Spinal cord (tissue), 10 donors: ENCODE measurements at places on chromosomes 2 and 18.

GRCh38 chr2:194559964-194560363 is 1097.1 kb upstream of the SLC39A10 start:
- no peak overlapping the region for H3K27ac ChIP-seq
- no peak overlapping the region for H3K4me3 ChIP-seq
- DNase-seq: no peak
- no peaks in the 10 kb centered on the region for H3K36me3 ChIP-seq
- no peaks in the 10 kb centered on the region for H3K4me1 ChIP-seq
- H3K27me3 ChIP-seq: no peaks in the 10 kb centered on the region

- no peak overlapping the region for H3K27ac ChIP-seq
- no peaks in the 10 kb centered on the region for H3K36me3 ChIP-seq
- H3K4me3 ChIP-seq: no peak overlapping the region
These were observed 80.2 kb upstream of the GCFC2 start for GRCh38 chr2:75790814-75791467.

GRCh38 chr2:10344105-10345066 is 41.7 kb downstream of the HPCAL1 start:
- H3K27ac ChIP-seq: no peak overlapping the region
- DNase-seq: no peak
- H3K4me3 ChIP-seq: no peak overlapping the region
- H3K4me1 ChIP-seq: peaks cover 40% of the 10 kb centered on the region

DNA sequence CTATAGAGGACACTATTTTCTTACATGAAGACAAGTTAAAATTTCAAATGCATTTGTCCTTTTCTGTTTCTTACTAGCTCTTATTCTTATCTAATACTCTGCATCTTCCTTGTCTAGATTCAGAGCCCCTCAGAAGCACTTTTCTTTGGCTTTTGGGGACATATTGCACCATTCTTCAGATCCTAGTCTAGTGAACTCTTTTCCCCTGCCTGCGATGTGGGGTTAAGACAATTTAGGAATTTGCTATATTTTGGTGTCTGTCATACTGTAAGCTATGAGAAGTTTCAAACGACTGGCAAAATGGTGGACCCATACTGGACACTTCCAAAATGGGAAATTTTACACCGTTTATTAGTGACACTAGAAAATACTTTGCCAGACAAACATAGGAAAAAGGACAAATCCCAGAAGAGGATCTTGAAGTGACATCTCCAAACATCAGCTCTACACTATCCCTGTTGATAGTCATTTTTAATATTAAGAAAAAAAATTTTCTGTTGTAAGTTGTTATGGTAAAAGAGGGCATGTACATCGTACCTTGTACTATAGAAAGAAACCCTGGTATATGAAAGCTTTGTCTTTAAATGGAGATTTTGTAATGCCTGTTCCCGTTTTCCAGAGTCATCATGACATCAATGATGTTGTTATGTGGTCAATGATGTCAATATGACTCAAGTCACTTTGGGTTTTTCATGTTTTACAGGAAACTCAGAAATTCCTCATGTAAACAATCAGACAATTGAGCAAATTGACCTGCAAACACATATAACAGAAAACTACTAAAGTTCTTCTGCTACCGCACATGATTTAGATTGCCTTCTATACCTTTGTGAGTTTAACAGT is 4.4 kb upstream of the KYNU start:
- no peak overlapping the region for H3K4me3 ChIP-seq
- no peak overlapping the region for H3K27ac ChIP-seq
- H3K27me3 ChIP-seq: no peaks in the 10 kb centered on the region
- H3K4me1 ChIP-seq: no peaks in the 10 kb centered on the region
- no peaks in the 10 kb centered on the region for H3K36me3 ChIP-seq
- DNase-seq: no peak

DNA sequence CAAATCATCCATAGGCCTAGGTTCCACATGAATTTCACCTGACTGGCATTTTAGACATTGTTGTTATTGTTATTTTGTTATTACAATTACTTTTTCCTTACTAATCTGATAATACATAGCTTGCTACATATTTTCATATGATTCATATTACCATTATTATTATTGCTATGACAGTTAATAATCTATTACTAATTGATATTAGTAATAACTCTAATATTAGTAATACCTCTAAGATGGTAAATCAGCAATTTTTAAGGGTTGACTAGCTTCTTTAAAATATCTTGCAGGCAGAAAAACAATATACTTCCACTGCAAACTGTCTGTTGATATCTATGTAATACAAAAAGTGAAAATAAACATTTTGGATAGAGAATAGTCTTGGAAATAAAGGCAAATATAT is 48.6 kb upstream of the UBE2E3 start:
- no peak for DNase-seq
- H3K27me3 ChIP-seq: no peaks in the 10 kb centered on the region
- H3K4me1 ChIP-seq: no peaks in the 10 kb centered on the region
- no peak overlapping the region for H3K27ac ChIP-seq
- H3K36me3 ChIP-seq: no peaks in the 10 kb centered on the region

GRCh38 chr2:237289139-237289538 is 124.8 kb downstream of the COL6A3 start:
- no peak overlapping the region for H3K4me3 ChIP-seq
- H3K27me3 ChIP-seq: peaks cover 2% of the 10 kb centered on the region
- no peaks in the 10 kb centered on the region for H3K36me3 ChIP-seq
- H3K27ac ChIP-seq: no peak overlapping the region
